ENCODE measurements at places on chromosomes 7 and 10.

DNA sequence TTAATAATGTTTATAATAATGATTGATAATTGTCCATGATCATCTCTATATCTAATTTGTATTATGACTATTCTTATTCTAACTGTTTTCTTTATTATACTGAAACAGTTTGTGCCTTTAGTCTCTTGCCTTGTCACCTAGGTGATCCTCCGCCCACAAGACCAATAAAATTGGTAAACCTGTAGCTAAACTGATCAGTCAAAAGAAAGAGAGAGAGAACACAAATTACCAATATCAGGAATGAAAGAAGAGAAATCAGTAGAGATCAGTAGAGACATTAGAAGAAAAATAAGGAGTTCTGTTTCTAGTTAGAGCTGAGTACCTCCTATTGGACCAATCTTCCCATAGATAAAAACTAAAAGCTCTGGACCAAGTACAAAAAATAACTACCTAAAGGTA is 6.1 kb upstream of the COA1 start:
- DNase-seq, result no peak

DNA sequence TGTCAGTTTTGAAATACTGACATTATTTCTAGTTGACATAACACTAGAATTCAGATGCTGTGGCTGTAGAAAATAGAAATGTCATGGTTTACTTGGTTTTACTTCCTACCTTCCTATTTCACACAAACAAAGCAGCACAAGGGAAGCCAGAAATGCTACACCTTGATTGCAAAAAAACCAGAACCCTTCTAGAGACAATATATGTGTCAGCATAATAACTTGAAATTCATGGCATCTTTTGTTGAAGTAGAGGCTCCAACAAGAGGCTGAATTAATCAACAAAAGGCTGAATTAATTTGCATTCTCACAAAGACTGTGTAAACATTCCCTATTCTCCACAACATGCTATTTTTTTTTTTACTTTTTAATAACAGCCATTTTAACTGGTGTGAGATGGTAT is 25.2 kb downstream of the ZNF117 start:
- no peak for DNase-seq

DNA sequence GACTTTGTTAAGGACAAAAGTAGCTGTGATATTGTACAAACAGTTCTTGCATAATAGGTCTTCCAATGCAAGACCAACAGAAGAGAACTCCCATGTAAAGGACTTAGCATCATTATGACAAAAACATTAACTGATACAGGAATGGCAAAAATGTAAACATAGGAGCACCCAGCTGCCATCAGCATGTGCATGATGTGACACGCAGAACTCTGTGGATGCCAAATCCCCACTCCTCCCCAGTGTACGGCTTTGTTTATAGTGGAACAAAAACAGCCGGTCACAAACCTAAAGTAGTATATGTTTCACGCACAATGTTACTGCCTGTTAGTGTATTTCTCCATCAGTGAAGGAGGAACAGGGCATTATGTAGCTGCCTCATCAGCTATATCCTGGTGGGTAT is 316.0 kb upstream of the AOAH start:
- DNase-seq, result no peak

DNA sequence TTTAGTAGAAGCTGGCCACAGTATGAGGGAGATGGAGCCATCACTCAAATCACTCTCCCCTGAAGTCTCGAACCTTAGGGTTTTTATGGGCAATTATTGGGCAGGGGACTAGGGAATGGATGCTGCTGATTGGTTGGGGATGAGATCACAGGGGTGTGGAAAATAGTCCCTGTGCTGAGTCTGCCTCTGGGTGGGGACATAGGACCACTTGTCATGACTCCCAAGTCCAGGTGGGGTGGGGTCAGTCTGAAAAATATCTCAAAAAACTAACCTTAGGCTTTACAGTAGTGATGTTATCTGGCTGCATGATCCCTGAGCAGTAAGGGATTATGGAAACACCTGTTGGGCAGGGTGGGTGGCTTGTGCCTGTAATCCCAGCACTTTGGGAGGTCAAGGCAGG is 98.6 kb downstream of the XRCC2 start:
- no peak for DNase-seq

GRCh38 chr7:152572101-152572500 is 103.8 kb downstream of the XRCC2 start:
- no peak for DNase-seq

- DNase-seq, result no peak
These were observed 96.8 kb upstream of the AGR3 start for GRCh38 chr7:16978358-16979244.

GRCh38 chr10:114715171-114715670 is 57.1 kb upstream of the ABLIM1 start:
- DNase-seq, result peak; percentile 38

DNA sequence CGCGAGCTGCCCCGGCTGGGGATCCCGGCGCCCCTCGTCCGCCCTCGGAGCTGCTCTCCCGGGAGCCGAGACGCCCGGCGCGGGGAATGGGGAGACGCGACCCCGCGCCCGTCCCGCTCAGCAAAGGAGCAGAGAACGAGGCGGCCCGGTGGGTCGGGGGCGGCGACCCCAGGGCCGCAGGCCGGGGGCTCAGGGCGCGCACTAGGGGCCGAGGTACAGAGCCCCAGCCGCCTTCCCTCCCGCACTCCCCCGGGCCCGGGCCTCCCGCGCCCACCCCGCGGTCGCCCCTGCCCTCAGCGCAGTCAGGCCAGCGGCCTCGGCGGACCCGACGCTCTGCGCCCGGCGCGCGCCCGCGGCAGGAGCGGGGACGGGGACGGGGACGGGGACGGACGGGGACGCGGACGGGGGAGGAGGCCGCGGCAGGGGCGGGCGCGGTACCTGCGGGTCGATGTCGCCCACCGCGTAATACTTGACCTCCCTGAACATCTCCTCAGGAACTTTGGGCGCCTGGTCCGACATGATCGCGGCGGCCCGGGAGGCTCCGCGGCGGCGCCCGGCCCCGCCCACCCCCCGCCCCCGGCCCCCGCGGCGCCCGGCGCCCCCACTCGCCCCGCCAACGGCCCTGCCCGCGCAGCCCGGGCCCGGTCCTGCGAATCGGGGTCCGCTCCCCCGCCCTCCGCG is 373 bp downstream of the PAXIP1 start:
- DNase-seq, result peak; percentile 44

All from left cardiac atrium (tissue), 4 donors.